ENCODE measurements at places on chromosomes 1 and 21.
A peak's percentile ranks its signal among the peaks of the same experiment; 100 is the strongest.

- no peak for DNase-seq
These were observed 308.6 kb upstream of the PROX1 start for GRCh38 chr1:213679153-213679552.

DNA sequence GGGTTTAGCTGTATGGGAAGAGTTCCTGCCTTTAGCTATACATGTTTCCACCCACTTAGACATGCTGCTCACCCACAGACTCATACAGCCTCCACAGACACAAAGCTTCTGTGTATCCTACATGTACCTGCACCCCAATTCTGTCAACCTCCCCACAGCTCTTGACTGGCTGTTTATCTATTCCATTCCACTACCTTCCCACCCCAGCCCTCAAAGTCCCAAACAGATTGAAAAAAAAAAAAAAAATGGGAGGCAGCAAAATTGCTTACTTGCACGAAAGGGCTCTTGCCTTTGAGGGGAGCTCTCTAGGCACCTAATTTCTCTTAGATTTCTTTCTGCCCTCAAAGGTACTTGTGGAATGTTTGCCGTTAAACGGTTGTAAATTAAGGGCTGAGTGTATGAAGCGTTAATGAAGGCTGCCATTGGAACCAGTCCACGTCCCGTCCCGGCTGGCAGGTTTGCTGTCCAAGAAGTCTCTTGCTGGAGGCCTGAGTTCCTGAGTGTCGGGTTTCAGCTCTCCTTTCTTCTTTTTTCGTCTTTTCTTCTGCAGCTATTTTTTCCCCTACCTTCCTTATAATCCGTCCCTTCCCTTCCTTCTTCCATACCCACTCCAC lies 43.6 kb downstream of the PBX1 start:
- no peak for DNase-seq

DNA sequence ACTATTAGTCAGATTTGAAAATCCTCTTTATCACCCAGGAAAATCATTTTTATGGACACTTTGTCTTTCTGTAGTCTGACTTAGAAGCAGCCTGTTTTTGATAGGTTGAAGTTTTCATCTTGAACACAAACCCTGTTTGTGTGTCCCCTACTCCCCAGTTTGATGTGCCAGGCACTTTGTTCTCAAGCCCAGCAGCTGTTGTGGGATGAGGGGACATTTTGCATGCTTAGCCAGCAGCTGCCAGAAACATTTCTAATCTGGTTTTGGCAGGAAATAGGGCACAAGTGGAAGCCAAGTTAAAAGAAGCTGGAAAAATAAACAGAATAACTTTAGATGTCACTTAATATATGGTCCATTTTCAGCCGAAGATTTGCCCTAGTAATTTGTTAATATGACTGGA lies 29.9 kb downstream of the ACTN2 start:
- DNase-seq: no peak

GRCh38 chr21:43734928-43735229 lies 15.9 kb downstream of the PDXK start:
- no peak for DNase-seq

DNA sequence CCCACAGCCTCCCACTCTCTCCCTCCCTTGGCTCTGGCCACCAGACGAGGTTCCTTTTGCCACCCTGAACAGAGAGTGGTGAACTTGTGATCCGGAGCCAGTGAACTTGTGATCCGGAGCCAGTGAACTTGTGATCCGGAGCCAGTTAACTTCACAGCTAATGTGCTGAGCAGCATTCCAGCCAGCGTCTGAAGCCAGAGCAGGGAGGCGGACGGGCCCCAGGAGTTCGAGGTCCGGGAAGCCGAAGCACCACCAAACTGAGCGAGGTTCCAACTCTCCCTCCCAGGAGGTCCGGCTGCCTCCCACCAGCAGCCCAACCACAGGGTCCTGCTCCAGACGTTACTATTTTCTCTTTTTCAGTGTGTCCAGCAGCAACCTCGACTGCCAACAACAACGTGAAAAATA lies 85.8 kb downstream of the SYF2 start:
- no peak for DNase-seq

DNA sequence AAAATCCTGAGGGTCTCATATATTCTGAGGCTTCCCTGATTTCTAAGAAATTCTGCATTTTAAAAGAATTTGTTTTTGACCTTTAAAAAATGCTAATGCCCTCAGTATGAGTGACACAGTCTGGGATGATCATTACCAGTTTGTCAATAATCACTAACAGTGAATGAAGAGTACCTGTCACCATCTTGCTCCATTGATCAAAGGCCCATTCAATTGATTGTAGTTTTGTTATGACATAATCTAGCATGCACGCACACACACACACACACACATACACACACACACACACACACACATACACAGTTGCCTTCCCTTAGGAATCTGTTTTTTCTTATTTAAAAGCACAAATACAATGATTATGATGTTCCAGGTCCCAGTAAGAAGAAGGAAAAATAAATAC lies 250.4 kb downstream of the NFIA start:
- no peak for DNase-seq

- peak; percentile 27 for DNase-seq
These were observed 24.6 kb downstream of the ANGPTL3 start for GRCh38 chr1:62621907-62622306.

GRCh38 chr1:147247656-147248238 lies 5.3 kb downstream of the CHD1L start:
- no peak for DNase-seq

- no peak for DNase-seq
These were observed 1422.9 kb downstream of the KCNT2 start for GRCh38 chr1:195185321-195185720.

- no peak for DNase-seq
These were observed 42.5 kb downstream of the ETS2 start for GRCh38 chr21:38848187-38848609.

GRCh38 chr21:36419996-36420395 lies 34.8 kb downstream of the CHAF1B start:
- peak; percentile 48 for DNase-seq

DNA sequence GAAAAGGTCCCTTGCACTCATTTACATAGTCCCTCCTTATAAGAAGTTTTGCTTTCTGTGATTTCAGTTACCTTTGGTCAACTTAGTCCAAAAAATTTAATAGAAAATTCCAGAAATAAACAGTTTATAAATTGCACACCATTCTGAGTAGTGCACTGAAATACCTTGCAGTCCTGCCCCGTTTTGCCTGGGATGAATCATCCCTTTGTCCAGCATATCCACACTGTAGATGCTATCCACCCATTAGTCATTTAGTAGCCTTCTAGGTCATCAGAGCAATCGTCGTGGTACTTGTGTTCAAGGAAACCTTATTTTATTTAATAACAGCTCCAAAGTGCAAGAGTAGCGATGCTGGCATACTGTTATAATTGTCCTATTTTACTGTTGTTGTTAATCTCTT lies 38.0 kb downstream of the SPRTN start:
- no peak for DNase-seq

DNA sequence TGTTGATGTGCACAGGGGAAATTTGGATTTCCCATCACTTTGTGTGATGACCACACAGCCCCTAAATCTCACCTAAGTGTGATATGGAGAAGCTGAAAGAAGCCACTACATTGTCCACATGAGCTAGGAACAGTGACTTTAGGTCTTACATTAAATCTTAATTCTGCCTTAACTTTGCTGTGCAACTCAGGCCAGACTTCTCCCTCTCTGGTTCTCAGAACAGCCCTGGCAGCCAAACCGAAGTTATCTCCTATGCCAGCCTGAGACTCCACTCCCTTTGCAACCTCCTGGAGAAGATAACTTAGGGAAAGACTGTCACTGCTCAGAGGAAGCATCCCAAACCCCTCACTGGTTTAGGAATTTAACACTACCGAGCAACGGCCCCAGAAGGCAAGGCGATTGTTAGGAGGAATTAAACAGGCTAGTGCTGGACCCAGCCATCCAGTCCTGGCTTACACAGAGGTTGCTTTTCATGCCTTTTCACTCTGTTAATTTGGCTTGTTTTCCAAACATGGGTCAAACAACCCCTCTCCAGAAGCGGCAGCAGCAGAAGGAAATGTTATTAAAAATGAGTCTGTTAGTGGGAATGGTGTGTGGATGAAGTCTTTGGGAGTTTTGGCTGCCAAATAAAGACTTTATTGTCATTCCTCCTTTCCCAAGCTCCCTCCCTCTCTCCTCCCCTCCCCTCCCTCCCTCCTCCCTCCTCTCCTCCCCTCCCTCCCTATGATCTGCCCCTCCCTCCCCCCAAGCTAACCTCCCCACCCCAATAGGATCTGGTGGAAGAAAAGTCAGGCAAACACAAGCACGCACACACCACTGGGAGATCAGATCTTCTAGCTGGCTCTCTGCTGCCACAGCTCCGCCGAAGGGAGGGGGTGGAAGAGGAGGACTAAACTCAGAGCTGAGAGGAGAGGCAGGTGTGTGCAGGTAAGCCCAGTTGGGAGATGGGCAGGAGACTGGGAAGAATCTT lies at the start of gene PRELP:
Gene PRELP, plus strand, starts transcription at position 795 of the 970 bp plus-strand sequence. CDS start 7,379 bp downstream, outside the sequence.
- DNase-seq: no peak

DNA sequence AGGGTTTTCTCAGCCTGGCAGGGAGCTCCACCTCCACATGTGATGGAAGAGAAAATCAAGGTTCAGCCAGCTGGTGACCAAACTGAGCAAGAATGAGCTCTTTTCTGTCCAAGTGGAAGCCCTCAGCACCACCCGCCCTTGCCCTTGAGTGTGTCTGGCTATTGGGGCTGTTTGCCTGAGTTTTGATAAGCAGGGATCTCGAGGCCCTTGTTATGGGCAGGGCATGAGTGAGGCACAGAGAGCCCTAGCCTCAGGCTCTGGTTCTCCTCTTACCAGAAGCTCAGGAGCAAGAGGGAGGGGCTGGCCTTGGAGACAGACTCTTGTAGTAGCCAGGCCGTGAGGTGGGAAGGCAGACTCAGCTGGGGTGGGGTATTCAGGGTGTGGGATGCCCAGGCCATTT lies 37.5 kb upstream of the ARF1 start:
- no peak for DNase-seq

GRCh38 chr1:214067397-214067796 lies 79.6 kb downstream of the PROX1 start:
- DNase-seq: no peak

GRCh38 chr1:109249654-109250401 lies 489 bp downstream of the CELSR2 start:
- DNase-seq: no peak

DNA sequence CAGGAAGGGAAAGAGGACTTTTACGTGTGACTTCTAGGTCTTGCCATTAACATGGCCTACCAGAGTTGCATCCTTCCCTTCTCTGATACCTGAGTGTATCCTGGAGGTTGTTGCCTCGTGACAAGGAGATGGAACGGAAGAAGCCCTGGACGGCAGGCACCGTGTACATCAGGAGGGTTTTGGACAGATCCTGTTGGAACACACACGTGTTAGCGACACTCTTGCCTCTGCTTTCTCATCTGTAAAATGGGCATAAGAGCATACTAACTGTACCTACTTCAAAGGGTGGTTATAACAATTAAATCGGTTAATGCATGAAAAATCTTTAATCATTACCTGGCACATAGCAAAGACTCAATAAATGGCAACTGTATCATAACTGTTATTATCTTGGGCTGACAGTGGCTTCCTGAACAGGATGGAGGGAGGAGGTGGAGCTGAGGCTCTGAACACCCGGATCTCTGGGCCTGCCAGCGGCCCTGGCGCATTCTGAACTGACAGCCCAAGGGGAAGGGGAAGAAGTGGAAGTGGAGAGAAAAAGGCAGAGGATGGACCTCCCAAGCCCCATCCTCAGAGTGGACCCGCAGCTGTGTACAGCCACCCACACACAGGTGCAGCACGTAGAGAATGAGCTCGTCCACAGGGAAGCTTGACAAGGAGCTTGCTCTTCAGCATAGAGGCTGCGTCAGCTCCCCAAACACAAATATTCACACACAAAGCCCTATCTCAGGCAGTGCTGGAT lies 30.2 kb upstream of the EXOSC10 start:
- DNase-seq: no peak

DNA sequence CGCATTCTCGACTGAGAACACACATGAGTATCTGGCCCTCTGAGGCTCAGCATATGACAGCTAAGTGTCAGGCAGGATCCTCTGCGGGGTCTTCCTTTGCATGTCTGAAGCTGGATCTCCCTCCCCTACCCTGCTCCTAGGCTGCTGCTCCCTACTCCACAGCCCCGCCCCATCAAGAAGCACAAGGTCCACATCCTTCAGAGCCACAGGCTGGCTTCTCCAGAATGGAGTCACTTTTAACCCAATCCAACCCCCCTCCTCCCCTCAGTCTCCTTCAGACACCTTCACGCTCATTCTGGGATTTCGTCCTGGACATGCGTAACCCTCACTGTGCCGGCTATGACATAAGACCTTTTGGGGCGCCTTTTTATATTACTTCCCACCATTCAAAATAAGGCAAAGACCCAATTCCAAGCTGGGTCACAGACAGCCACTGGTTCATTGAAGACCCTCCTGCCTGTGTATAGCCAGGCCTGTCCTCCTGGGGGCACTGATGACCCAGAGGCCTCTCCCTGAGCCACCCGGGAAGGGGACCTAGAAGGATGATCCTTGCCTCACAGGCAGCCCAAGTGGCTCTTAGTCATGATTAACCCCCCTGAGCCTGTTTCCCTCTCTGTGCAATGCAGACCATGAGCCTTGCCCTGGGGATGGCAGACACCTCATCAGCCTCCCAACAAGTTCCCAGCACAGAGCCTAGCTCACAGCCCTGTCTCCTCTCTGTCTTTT lies 4.7 kb downstream of the ADGRB2 start:
- no peak for DNase-seq

GRCh38 chr1:65174585-65174984 lies 26.6 kb downstream of the AK4 start:
- no peak for DNase-seq

- DNase-seq: no peak
These were observed 132.0 kb downstream of the MAP3K21 start for GRCh38 chr1:233459470-233459945.

GRCh38 chr1:97145321-97145956 lies 423.9 kb downstream of the PTBP2 start:
- no peak for DNase-seq

- DNase-seq: no peak
These were observed 33.9 kb upstream of the CAMK1G start for GRCh38 chr1:209549443-209550205.

DNA sequence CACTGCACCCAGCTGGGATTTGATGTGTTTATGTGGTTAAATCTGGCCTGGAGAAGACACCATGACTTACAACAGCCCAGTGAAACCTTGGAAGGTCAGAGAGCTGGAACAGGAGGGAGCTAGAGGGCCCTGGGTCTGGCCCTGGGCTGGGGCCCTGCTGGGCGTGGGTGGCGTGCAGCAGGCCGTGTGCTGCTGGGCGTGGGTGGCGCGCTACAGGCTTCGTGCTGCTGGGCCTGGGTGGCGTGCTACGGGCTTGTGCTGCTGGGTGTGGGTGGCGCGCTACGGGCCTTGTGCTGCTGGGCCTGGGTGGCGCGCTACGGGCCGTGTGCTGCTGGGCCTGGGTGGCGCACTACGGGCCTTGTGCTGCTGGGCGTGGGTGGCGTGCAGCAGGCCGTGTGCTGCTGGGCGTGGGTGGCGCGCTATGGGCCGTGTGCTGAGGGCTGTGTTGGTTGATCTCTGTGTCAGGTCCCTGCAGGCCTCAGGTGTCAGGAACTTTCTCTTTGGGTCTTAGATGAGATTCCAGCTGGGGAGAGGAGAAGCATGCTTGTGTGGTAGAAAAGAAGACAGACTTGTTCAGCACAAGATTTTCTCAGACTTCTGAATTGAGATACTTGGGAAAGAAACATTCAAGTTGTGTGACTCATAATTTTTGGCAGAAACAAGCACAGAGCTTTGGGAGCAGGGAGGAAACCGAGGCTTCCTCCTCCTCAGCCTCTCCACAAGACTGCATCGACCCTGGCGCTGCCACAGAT lies 66.0 kb downstream of the COL18A1 start:
- DNase-seq: no peak

GRCh38 chr1:94323311-94324177 lies 86.2 kb upstream of the ARHGAP29 start:
- DNase-seq: no peak

GRCh38 chr21:25298512-25299491 lies 308.5 kb downstream of the MRPL39 start:
- no peak for DNase-seq

All from SW 1271 (cell line).